ENCODE measurements at places on chromosomes 2 and 18.
A peak's percentile ranks its signal among the peaks of the same experiment; 100 is the strongest.

GRCh38 chr2:133082034-133082433 is 412.0 kb upstream of the LYPD1 start:
- DNase-seq: no peak

- DNase-seq: peak; percentile 82
Measured at GRCh38 chr2:29747786-29748470, 173.5 kb downstream of the ALK start.

DNA sequence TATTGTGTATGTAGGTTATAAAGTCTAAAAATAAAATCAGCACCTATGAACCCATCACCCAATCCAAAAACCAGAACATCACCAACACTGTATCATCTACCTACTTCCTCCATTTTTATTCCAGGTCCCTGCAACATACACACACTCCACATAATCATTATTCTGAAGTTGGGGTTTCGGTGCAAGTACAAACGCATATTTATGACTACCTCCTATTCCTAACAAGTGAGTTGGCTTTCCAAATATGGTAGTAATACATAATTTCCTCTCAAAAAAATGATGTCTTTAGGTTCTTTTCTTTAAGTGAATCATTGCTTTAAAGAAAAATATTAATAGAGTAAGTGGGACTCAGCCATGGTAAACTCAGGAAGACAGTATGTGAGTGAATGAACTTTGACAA is 3.3 kb downstream of the ACVR1 start:
- no peak for DNase-seq

- no peak for DNase-seq
Measured at GRCh38 chr2:121019756-121020155, 265.2 kb downstream of the TFCP2L1 start.

DNA sequence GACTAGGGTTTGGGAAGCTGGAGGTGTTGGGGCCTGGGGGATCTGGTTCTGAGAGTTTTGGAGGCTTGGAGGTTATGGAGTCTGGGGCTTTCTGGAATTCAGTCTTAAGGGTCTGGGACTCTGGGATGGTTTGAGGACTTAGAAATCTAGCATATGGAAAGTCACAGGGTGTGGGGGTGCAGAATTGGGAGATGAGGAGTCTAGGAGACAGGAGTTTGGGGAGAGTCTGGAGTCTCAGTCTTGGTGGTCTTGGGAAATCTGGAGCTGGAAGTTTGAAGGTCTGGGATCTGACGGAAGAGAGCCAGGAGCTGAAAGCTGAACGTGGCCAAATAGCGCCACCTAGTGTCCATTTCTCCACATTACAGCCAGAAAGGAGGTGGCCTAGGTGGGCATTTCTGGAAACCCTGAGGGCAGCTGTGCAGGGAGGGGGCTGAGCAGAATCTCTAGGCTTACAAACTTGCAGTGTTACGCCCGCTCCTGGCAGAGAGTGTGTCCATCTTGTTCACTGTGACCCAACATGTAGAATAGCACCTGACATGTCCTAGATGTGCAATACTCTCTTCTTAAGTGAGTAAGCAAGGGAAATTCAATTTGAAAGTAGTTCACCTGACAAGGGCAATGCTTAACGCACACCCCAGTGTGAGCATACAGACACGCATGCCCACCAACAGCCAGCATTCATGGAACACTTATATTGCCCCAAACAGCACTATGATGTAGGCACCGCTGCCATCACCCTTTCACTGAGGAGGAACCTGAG is 204.8 kb downstream of the TFCP2L1 start:
- DNase-seq: peak; percentile 16

- no peak for DNase-seq
Measured at GRCh38 chr2:169018390-169018789, 12.7 kb downstream of the ABCB11 start.

DNA sequence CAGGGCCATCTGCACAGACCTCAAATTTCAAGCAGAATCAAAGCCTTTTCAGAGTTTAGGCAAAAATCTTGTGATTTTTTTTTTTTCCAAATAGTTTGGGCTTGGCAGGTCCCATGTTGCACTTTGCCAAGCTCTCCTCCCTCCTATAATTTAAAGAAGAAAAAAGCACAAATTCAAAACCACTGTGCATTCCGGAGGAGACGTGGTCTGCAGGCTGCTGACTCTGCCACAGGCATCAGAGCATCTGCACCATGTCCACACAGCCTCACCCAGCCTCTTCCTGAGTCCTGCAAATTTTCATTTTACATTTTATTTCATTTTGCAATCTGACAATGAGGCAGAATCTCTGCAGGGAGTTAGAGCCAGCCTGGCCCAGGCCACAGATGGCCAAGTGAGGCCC is 15.7 kb upstream of the GPC1 start:
- DNase-seq: no peak

GRCh38 chr18:35511428-35511827 is 13.7 kb upstream of the INO80C start:
- no peak for DNase-seq

DNA sequence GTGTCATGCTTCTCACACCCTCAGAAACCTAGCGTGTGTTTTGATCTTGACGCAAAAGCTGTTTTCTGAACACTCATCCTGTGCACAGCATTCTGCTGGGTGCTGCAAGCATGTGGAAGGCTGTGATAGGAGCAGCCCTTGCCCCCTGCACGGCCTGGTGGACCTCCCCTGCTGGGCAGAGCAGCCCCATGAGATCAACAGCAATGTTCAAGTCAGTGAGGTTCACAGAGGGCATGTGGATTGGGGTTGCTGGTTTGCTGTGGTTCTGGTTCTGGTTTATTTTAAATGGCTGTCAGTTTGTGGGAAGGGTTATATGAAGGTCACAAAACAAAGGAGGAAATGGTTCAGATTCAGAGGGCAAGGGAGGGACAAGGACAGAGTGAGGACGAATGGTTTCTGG is 71.3 kb downstream of the SOWAHC start:
- DNase-seq: no peak

DNA sequence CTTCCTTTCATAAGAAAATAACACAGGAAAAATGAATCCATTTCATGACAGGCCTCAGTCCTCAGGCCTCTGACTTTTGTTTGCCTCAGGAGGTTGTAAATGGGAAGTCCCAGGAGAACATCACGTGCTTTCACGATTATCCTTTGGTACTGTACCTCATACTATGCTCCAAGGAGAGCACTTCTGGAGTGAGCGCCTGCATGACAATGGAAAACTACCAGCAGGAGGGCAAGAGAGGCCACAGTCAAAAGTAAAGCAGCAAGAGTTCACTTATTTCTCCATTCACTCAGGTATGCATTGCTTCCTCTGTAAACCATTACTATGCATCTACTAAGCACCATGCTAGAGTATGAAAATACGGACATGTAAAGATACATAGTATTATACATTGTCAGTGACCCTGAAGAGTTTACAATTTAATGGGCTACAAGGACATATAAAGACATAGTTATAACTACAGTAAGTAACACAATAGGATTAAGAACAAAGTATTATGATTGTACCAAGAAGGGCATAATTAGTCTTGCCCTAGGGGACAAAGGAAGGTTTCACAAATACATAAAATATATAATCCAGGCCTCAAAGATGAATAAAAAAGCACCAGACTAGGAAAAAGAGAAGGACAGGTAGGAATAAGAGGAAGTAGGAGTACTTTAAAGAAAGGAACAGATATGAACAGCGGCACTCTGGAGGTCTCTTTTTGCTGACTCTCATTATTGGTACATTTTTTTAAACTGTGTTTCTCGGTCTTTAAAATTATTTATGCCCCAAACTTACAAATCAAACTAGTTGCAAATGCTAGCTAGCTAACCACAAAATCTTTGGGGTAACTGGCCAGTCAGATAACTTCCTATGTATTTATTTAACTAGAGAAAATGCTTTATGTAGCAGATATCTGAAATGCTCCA is 806.7 kb downstream of the NRXN1 start:
- no peak for DNase-seq

GRCh38 chr18:13036622-13037320 is 45.6 kb downstream of the CEP192 start:
- DNase-seq: no peak

GRCh38 chr18:6885006-6885481 is 155.5 kb downstream of the ARHGAP28 start:
- no peak for DNase-seq

Measured in fibroblast of skin of left biceps (primary cell).